Fibroblast of lung (primary cell): ENCODE measurements at places on chromosomes 12 and 14.

- DNase-seq, result no peak
These were observed 334.5 kb downstream of the CACNA1C start for GRCh38 chr12:2387103-2387834.

- DNase-seq, result no peak
These were observed 135.2 kb upstream of the SLC38A2 start for GRCh38 chr12:46507766-46508165.

- DNase-seq, result no peak
These were observed 88.5 kb upstream of the CSRP2 start for GRCh38 chr12:76967181-76967885.

GRCh38 chr12:94169495-94169894, 21.1 kb downstream of the PLXNC1 start:
- no peak for DNase-seq

DNA sequence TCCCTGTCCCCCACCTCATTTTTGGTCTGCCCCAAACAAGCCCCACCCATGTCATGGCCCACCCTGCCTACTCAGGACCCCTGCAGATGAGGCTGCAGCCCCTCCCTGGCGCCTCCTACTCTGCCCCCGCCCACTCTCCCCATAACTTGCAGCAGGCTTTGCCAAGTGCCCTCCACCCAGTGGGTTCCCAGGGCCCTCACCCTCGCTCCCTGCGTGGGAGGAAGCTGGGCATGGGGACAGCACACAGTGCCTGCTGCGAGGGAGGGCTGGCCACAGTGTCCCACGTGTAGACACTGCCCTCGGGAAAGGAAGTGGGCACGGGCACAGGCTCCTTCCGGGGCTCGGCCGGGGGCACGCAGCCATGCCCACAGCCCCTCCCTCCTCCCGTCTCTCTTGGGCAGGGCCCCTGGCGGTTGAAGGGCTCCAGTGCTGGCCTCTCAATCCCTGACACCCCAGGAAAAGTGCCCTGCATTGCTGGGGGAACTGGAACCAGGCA, 9.4 kb downstream of the AKT1 start:
- no peak for DNase-seq

- peak; percentile 51 for DNase-seq
These were observed 953 bp downstream of the MAPK1IP1L start for GRCh38 chr14:55052269-55052930.

- peak; percentile 93 for DNase-seq
These were observed 190.2 kb upstream of the CNOT2 start for GRCh38 chr12:70052931-70053497.

DNA sequence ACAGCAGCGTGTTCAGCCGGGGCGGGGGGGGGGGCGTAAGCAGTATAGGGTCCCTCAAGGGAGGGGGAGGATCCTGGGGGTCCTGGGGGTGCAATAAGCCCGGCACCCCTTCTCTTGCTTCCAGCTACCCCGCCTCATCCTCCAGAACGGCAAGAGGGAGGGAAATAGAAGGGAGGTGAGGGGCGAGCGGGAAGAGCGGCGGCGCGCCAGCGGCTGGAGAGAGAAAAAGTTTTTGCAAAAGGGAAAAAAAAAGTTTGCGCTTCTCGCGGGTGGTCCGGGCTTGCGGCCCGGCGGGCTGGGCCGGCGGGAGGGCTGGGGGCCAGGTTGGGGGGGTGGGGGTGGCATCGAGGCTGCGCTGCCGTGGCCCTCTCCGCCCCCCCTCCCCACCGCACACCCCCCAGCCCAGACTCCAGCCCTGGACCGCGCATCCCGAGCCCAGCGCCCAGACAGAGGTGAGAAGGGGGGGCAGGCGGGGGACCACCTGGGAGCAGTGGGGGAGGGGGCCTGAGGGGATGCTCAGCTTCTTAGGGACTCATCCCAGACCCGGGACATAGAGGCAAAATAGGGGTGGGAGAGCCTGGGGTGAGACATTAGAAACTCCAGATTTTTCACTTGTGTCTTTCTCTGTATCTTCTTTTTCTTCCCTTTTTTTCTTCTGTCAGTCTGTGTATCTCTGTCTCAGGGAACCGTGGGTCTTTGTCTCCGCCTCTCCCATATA, at the start of gene GLI1:
Gene GLI1 (plus strand): TSS at position 36 of the 718 bp plus-strand sequence. CDS start 3,907 bp downstream, outside the sequence.
- no peak for DNase-seq
